ENCODE measurements at places on chromosomes 4 and X.

DNA sequence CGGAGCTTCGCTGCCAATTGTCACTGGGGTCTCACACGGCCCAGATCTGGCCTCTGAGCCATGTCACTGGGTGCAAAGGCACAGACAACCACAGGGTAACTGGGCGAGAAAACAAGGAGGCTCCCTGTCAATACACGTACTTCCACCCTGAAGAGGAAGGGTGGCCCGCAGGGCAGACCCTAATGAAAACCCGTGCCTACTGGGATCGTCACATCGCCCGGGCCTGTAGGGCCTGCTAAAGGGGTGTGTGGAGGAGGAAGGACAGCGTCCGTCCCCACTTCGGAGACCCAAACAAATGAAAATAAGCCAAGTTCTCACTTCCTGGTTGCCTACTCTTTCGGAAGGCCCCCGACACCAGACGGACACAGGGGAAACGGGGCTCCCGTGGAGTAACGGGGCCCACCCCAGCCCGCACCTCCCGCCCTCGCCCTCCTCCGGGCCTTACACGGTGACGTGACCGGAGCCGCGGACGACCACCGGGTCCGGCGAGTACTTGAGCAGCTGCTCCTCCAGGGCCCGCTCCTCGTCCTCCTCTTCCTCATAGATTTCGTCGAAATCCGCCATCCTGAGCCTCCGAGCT lies 578 bp downstream of the CHIC2 start:
- peak; percentile 49 for DNase-seq

DNA sequence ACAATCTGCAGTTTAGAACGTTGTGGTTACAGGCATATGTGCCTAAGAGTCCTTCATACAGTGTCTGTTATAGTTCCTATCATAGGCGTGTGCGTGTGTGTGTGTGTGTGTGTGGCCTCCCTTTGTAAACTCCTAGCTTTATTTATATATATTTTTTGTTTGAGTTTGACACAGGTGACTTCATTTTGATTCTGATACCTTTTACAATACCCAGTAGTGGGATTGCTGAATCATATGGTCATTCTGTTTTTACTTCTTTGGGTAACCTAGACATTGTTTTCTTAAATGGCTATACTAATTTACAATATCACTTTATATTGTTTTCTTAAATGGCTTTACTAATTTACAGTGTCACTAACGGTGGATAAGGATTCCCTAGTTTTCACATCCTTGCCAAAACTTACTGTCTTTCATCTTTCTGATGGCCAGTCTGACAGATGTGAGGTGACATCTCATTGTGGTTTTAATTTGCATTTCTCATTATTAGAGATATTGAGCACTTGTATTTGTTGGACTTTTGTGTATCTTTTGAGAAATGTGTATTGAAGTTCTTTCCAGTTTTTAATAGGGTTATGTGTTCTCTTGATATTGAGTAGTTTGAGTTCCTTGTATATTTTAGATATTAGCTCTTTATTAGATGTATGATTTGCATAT lies 211.1 kb upstream of the NUDT6 start:
- DNase-seq: no peak

DNA sequence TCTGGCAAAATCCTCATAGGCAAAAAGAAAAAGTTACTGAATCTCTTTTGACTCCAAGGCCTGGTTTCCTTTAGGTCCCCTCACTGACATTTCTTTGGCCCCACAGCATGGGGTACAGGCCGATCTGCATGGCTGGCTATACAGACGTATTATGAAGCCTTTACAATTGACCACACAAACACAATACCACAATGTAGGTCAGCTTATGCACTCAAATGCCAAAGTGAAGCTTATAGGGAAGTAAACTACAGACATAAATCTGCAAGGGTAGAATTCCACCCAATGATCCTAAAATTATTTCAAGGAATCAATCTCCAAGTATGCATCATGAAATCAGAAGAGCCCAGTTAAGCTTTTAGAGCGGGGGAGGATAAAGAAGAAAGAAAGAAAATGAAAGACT lies 20.7 kb downstream of the STX18 start:
- no peak for DNase-seq

- no peak for DNase-seq
Observed at GRCh38 chr4:100898844-100899243, 381.0 kb upstream of the EMCN start.

DNA sequence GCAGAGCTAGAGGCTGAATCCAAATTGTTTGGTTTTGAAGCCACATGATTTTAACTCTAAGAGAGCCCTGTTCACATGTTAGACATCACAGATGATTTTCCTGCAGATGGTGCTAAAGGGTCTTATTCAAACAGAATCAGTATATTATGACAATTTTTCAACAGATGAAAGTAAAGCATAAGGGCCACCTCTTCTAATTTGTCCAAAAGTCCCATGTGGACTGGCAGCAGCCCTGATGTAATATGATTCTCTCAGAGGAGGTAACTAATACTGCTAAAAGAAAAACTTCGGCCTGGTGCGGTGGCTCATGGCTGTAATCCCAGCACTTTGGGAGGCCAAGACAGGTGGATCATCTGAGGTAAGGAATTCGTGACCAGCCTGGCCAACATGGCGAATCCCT lies 26.0 kb upstream of the SETD7 start:
- DNase-seq: no peak

DNA sequence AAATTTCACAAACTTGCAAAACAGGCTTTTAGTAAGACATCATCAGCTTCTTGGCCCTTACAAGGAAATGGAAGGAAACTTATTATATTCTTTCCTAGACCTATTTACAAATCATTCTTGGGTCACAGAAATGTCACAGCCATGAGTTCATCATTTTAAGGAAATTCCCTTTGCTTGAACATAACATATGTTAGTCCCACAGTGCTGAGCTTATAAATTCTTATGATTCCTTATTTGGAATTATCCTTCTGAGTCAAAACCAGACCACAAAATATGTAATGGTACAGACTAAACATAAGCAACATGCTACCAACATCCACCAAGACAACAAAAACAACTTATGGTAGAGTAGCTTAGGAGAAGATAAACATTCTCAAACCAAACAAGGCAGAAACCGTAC lies 236.9 kb upstream of the CTSO start:
- no peak for DNase-seq

GRCh38 chr4:61245069-61245714 lies 45.1 kb downstream of the ADGRL3 start:
- no peak for DNase-seq

- DNase-seq: no peak
Observed at GRCh38 chr4:104719539-104720230, 225.0 kb upstream of the CXXC4 start.

DNA sequence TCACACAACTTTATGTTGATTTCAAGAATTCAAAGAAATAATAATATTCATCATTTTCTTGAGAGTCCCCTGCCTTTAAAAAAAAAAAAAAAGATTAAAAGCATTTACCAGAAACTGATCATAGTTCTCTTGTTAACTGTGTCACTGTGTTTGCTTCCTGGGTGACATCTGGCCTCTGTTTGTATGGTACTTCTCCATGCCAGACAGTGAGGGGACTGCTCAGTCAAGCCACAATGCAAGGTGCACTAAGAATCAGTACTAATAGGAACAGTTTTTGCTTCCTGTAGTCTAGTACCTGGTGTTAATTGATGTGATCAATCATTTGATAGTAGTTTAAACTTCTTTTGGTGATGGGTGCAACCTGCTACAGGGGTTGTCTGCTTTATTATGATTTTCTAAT lies 77.5 kb downstream of the PHOX2B start:
- DNase-seq: no peak
